CD4-positive, alpha-beta T cell treated with Interferon alpha-2 for 1 hour (primary cell): ENCODE measurements at places on chromosomes 11 and 22.

DNA sequence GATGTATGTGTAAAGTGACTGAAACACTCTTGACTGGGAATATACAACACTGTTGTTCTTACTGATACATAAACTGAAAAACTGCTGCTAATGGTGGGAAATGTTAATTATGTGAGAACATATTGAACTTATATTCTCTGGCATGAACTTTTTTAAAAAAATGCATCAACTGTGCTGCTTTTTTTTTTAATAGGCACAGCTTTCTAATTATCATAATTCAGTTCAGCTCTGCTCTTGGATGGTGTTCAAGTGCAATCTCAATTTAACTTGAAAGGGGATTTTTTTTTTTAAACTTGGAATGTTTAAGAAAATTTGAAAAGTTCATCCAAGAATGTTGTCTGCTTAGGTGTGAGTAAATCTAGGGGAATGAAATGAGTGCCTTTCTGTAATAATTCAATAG is 5.2 kb downstream of the TEAD1 start:
- DNase-seq = no peak

DNA sequence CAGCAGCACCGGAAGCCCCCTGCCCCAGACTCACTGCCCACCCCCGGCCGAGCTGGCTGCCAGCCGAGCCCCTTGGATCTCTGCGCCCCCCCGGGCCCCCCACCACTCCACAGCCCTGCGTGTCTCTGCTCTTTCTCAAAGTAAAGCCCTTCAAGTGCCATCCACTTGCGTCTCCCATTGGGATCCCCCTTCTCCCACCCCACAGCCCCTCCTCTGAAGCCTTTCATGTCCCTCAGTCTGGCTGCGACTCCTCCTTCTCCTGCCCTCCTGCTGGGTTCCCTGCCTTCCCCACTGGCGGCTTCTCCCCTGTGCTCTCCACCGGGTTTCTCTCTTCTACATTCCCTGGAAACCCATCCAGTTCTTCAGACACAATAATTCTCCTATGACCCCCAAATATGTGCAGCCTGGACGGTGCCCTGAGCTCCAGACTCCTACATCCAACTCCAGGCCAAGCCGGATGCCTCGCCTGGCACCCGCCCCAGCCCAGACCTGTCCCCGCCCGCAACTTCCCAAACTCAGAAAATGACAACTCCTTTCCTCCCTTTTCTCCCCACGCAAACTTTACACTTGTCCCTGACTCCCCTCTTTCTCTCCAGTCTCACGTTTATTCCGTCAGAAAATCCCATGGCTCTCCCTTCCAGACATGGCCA is 108.9 kb downstream of the WNT7B start:
- no peak for DNase-seq

DNA sequence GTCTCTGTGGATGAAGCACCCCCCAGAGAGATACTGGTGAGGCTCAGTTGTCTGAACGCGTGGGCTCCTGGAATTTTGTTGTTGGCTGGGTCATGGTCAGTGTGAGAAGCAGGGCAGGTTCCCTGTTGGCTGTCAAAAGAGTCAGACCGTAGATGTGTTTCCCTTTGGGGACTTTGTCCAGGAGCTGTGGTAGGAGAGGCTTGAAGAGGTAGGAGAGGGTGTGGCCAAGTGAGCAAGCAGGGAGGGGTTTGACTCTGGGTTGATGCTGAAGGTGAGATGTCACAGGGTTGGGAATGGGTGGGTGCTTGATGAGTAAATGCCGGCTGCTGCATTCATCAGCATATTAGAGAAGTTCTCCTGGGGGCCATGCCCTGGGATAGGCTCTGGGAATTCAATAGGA is 803.2 kb downstream of the TBC1D22A start:
- DNase-seq = no peak

DNA sequence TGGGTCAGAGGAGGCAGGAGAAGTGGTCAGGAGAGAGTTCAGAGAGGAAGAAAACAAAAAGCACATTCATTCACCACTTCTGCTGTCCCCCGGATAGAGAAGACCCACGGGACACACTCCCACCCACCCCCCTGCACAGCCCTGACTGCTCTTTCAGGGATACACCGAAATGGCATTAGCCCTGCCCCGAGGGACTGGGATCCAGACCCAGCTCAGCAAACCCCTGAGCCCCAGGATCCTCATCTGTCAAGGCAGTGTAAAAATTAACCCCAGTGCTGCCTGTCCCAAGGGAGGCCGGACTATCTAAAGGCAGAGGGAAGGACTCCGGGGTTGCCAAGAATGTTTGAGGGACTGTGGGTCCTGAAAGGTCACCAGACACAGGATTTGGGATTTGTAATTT is 31.2 kb downstream of the TPBGL start:
- DNase-seq = no peak

DNA sequence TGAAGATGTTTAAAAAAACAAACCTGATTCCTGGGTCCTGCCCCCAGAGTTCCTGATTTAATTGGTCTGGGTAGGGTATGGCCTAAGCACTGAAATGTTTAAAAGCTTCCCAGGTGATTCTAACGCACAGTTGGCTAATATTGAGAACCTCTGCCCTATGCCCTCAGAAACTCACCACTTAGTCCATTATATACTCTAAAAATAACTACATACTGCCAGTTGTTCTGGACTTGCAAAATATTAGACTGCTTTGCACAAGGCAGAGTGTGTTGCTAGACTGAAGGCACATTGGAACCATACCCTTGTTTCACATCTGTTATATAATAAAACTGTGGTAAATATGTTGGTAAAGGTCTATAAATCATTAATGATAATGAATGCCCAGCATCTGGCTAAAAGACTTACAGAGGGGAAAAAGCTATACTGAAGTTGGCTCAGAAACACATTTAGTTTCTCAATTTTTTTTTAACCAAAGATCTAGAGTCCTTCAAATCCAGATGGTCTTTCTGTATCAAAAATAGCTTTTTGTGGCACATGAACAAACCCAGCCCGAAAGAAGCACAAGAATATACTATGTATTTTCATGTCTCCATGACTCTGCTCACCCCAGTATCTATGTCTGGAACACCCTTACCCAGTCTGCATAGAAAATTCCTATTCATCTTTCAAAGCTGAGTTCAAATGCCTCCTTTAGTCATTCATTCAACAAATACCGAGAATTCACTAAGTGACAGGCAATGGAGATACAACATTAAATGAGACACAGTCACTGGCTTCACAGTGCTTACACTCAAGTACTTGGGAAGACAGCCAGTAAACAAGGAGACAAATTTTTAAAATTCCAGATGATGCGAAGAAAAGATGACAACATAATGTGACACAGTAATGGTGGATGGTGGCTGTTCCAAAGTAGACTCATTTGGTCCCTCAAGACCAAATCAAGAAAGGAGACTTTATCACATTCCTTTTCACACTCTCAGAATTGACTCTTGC is 44.1 kb downstream of the RBFOX2 start:
- no peak for DNase-seq

DNA sequence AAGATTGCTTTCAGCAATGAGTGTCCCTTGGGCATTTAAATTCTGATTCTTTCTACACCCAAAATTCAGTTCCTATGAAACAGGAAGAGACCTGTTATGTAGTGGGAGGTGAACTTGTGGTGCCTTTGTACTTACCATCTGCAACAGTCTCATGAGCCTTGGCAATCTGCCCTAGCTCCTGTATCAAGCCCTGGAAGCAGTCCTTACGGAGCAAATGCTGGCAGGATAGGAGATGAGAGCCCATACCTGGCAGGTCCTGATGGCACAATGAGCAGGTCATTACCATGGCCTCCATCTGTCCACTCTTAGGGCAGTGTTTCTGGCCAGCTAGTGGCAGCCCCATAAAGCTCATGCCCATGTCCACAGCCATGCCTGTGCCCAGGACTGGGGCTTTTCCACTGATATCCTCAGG is 10.8 kb downstream of the TRIM66 start:
- DNase-seq = no peak

GRCh38 chr11:32610797-32611352 is 27.2 kb downstream of the EIF3M start:
- DNase-seq = no peak

GRCh38 chr11:83020942-83021779 is 50.5 kb downstream of the RAB30 start:
- DNase-seq = no peak

GRCh38 chr11:68692871-68693483 is 8.6 kb downstream of the GAL start:
- DNase-seq = no peak

GRCh38 chr11:71582309-71582895 is at the start of gene KRTAP5-11:
Gene KRTAP5-11 (minus strand): TSS chr11:71582875. CDS start chr11:71582837, 38 bp downstream.
- no peak for DNase-seq

- DNase-seq = no peak
These were observed 51.4 kb downstream of the FAM83F start for GRCh38 chr22:40046126-40046525.

GRCh38 chr22:16958475-16958874 is 49.5 kb downstream of the GAB4 start:
- no peak for DNase-seq

DNA sequence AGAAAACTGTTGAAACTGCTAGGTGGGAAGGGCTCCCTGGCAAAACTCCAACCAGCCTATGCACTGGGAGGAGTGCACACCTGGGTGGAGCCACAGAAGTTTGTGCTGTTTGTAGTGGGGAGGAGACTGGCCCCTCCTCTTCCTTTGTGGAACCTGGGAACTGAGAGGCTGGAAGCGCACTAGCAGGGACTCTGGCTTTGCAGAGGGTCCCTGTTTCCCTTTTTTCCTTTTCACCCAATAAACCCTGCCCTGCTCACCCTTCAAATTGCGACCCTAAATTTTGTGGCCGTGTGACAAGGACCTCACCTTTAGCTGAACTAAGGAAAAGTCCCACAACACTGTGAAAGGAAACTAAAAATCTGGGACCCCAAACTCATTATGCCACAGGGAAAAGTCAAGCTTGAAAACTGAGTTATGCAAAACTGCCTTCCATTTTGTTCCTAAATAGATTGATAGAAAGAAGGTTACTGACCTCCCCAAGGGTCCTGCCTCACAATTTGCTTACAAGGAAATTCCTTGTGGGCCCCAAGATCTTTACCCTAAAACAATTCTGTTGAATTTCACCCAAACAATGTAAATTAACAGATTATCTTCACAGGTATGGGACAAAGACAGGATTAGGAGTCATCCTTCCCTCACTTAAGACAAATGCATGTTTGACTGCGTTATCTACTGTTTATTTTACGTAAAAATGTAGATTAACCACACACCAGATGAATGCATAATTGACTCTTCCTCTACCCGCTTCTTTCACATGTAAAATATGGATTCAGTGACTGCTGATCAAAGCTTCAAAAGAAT is 81.0 kb downstream of the SLC36A4 start:
- no peak for DNase-seq

DNA sequence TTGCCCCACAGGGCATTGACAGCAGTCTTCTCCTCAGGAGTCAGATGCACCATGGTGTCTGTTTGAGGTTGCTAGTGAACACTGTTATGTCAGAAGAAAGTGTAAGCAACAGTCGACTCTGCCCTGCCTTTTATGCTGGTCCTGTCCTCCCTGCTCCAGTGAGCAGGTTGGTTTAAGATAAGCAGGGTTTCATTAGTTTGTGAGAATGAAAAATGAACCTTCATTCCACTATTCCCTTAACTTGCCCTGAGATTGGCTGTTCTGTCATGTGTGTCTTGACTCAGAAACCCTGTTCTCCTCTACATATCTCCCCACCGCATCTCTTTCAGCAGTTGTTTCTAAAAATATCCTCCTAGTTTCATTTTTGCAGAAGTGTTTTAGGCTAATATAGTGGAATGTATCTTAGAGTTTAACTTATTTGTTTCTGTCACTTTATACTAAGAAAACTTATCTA is at the start of gene HBD:
TSS of gene HBD (minus strand) at position 103 of the 454 bp plus-strand sequence. CDS start at position 53, 50 bp downstream.
- no peak for DNase-seq
